ENCODE measurements at places on chromosomes 6 and 20.

GRCh38 chr6:134511984-134512683 is 194.2 kb upstream of the SGK1 start:
- DNase-seq, result no peak

DNA sequence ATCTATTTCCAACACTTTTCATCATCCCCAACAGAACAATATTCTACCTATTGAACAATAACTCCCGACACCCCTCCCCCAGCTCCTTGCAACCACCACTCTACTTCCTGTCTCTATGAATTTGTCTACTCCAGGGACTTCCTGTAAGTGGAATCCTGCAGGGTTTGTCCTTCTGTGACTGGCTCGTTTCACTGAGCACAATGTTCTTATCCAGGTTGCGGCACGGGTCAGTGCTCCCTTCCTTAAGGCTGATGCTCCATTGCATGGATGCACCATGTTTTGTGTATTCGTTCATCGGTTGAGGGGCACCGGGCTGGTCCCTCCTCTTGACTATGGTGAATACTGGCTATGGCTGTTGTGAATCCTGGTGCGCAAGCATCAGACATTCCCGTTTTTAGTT is 163.2 kb downstream of the TBXT start:
- DNase-seq, result no peak

GRCh38 chr6:1901556-1901955 is 291.8 kb downstream of the FOXC1 start:
- no peak for DNase-seq

DNA sequence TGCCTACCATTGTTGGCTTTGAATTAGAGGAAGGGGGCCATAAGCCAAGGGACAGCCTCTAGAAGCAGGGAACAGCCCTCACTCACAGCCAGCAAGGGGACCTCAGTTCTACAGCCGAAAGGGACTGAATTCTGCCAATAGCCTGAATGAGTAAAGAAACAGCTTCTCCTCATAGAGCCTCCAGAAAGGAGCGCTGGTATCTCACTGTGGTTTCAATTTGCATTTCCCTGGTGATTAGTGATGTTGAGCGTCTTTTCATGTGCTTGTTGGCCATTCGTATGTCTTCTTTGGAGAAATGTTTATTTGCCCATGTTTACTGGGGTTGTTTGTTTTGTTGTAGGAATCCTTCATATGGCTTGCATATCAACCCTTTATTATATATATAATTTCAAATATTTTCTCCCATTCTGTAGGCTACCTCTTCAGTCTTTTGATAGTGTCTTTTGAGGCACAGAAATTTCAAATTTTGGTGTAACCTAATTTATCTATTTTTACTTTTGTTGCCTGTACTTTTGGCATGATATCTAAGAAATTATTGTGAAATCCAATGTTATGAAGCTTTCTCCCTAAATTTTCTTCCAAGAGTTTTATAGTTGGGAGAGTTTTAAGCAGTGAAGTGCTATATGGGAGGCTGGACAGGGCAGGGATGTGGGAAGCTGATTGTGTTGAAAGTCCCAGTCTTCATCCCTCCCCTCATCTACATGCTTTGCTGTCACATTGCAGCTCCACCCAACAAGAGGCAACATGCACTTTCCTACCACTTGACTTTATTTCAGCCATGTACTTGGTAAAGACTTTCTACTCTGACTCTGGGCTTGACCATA is 82.3 kb upstream of the SHLD1 start:
- DNase-seq, result no peak

- no peak for DNase-seq
Observed at GRCh38 chr6:25418454-25419052, 139.4 kb downstream of the CARMIL1 start.

DNA sequence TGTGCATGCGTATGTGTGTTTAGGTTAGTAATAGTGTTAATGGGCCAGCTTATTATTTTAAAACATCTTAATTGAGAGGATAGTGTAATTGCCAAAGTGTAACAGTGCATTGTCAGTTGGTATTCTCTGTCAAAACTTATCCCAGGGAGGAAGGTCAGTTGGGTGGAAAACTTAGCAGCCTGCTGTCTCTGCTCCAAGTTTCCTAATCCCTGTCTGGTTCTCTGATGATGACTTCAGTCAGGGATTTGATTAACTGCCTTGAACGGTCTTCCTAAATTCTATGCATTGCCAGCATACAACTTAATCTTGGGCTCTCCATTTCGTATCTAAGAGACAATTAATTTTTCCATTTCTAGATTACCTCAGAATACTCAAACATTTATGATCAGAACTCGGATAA is 51.1 kb downstream of the L3MBTL3 start:
- DNase-seq, result no peak

GRCh38 chr6:32794510-32794909 is 22.3 kb downstream of the HLA-DOB start:
- DNase-seq, result no peak

DNA sequence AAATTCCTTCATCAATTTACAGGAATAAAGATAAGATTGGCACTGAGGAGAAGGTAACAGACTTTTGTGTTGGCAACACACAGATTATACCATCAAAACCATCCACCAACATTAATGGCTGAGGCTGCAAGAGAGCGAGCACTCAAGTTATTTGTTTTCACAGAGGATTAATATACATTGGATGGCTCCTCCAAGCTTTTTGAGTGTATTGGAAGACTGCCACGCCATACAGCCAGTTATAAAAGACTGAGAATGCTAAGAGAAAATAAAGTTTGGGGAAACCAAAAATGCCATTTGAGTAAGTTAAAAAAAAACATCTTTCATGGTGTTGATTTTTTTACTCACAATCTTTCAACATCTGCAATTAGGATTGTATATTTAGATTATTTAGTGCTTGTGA is 973.8 kb upstream of the SLC35B3 start:
- no peak for DNase-seq

DNA sequence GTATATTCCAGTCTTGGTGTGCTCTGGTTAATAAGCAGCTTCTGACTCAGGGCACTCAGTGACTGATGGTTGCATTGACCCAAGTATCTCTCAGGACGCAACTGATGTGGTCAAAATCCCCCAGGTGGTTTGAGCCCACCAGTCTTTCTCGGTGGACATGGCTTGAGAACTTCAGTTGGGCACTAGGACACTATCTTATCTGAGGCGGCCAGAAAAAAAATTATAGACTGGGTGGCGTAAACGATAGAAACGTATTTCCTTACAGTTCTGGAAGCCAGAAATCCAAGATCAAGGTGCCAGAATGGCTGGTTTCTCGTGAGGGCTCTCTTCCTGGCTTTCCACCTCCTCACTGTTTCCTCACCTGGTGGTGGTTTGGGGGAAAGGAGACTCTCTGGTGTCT is 52.2 kb downstream of the PPP1R16B start:
- DNase-seq, result no peak

- DNase-seq, result no peak
Observed at GRCh38 chr20:53847139-53847836, 223.1 kb downstream of the BCAS1 start.
